Stimulated activated CD8-positive, alpha-beta memory T cell treated with anti-CD3 and anti-CD28 coated beads, Interleukin-2, amount 100 ng/mL, for 1 hour (primary cell): ENCODE measurements at places on chromosomes 6 and 20.

GRCh38 chr20:14148042-14148441 lies 152.7 kb downstream of the MACROD2 start:
- DNase-seq, result no peak

DNA sequence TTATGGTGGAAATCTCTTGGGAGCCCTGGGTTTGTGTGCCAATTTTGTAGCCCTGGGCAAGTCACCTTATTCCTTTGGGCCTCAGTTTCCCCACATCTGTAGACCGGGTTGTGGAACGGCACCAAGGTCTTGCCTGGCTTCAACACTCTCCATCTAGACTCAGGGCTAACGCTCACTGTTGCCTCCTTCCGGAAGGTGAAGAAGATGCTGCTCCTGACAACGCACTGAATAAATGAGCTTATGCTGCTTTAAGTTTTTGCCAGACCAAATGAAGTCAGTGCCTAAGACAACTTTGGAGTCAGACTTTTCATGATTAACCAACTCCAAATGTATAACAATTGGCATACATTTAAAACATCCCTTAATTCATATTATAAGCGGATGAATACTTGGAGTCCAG lies 53.1 kb downstream of the PSMG4 start:
- no peak for DNase-seq

- no peak for DNase-seq
These were observed 79.5 kb downstream of the ERMARD start for GRCh38 chr6:169830876-169831275.

GRCh38 chr6:170076466-170077165 lies 214.3 kb downstream of the DLL1 start:
- DNase-seq, result no peak

- no peak for DNase-seq
These were observed 23.0 kb upstream of the EXOC2 start for GRCh38 chr6:715709-716491.

- no peak for DNase-seq
These were observed 47.8 kb downstream of the BICRAL start for GRCh38 chr6:42829561-42830092.

- DNase-seq, result no peak
These were observed 279.9 kb downstream of the SLC35F1 start for GRCh38 chr6:118186672-118187567.

DNA sequence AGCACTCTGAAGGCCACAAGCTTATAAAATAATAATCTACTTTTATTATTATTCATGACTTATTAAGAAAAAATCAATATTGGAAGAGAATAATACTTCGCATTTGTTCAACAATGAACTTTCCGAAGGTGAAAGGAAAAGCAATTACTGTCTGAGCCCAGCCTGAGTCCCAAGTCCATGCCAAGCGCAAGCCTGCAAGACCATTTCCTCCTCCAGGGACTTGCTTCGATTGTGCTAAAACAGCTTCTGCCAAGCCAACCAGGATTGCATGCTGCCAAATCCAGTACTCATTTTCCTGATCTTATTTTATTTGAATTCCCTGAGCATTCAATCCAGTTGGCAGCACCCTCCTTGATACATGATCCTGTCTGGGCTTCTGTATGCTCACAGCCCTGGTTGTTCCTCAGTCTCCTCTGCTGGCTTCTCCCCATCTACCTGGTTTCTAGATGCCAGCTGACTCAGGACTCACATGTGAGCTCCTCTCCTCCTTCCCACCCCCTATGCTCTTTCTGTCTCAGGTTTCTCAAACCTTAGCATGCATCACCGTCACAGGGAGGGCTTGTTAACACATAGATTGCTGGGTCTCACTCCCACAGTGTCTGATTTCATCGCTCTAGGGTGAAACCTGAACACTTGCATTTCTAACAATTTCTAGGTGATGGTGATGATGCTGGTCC lies 55.9 kb upstream of the PSMF1 start:
- DNase-seq, result no peak

- no peak for DNase-seq
These were observed 196.6 kb downstream of the ESR1 start for GRCh38 chr6:152004036-152004566.
